ENCODE measurements at places on chromosomes 7 and 10.

GRCh38 chr10:5291501-5292195, 73.1 kb upstream of the UCN3 start:
- no peak for DNase-seq

DNA sequence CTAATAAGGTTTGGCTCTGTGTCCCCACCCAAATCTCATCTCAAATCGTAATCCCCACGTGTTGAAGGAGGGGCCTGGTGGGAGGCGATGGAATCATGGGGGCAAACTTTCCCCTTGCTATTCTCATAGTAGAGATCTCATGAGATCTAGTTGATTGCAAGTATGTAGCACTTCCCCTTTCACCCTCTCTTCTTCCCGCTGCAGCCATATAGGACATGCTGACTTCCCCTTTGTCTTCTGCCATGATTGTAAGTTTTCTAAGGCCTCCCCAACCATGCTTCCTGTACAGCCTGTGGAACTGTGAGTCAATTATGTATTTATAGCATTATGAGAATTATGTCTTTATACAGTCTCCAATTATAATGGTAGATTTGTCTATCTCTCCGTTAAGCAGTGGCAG, 594.5 kb downstream of the ACTR3B start:
- DNase-seq = no peak

GRCh38 chr10:13311177-13311575, 11.3 kb upstream of the PHYH start:
- DNase-seq = no peak

GRCh38 chr7:12929476-12930140, 242.2 kb downstream of the ARL4A start:
- no peak for DNase-seq

DNA sequence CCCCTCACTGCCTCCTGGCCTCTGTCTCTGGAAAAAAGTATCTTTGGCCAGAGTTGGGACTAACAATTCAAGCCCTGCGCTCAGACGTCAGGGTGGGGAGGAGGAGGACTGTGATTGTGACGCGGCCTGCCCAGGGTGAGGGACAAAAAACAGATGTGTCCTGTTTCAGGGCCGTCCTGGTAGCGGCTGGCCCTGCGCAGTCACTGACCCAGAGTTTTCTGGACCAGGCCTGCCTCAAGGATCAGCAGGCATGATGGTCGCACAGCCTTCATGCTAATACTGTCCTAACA, 110.1 kb downstream of the CYTH3 start:
- DNase-seq = no peak

DNA sequence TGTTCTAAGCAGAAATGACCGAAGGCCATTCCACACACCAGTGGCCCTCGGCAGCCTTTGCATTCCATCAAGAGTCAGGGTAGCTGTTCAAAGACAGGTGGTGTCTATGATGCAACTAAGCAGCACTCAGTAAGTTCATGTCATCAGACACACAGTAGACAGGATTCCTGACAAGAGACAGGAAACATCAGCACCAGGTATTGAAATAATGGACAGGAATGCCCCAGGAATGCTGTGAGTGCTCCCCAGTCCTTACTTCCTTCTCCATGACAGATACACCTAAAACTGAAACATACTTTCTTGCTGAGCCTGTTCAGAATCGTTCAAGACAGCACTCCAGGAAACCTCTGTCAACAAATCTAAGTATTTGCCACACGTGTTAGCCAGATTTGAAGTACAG, 204.4 kb downstream of the TPST1 start:
- DNase-seq = no peak

- DNase-seq = no peak
Measured at GRCh38 chr7:101681170-101682007, 52.3 kb upstream of the MYL10 start.

DNA sequence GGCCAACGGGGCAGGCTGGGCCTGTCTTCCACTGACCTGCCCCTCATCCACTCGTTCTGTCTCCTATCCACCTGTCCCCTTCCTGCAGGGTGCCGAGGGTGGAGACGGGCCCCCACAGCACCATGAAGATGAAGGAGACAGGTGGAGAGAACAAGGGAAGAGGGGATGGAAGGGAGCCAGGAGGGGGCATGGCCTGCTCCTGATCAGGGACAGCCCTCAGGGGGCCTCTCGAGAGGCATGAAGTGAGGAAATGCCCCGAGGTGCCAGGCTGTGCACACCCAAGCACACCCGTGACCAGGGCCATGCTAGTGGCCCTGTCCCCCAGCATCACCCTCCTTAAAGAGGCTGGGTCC, 111.2 kb downstream of the ZMIZ1 start:
- DNase-seq = no peak

DNA sequence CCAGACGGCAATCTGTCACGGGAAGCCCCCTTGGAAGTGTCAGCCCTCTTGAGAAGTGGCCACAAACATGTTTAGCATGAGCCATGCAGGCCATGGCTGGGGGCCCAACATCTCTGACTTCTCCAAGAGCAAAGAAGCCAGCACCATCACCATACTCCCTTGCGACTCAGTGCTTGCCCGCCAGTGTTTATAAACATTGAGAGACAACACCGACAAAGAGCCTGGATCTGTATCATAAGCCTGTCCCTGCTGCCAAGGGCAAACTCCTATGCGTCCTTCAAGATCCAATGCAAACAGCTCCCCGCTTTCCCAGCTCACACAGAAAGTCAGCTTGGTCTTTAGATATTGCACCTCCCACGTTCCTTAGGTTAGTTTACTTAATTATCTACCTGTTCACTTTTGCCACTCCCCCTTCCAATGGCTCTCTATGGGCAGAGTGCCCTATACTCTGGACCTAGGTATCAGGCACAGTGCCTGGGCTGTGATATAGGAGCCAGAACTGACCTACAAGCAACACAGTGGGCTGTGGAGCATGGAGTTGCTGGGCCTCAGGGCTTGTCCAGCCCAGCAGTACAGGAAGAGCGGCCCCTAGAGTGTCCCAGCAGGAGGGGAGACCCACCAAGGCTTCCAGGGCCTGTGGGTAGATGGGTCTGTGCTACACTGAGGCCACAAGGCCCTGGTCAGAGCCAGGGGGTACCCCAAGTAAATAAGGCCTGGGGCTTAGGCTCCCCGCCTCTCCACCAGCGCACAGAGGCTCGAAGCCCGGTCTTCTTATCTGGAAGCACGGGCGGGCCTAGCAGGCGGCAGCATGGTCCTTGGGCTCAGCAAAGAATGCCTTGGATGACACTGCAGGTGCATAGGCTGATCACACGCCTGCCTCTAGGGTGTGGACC, 37.7 kb downstream of the CAMK2B start:
- DNase-seq = no peak

GRCh38 chr7:98126311-98127142, 19.9 kb downstream of the LMTK2 start:
- no peak for DNase-seq

DNA sequence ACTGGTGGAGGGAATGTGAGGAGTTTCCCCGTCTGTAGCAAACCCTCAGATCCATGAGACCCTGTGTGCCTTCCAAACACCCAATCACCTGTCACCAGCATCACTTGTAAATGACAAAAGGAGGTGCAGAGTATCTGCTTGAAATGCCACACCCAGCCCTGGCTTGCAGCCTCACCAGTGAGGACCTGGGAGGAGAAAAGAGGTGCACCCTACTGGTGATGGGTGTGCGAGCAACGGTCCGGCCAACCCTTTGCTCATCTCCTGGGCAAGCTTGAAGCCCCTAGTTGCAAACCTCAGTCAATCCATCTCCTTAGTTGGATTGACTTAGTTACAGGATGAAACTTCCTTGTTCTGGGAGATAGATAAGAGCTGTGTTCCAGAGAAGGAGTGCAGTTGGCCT, 62.4 kb upstream of the WAPL start:
- no peak for DNase-seq

DNA sequence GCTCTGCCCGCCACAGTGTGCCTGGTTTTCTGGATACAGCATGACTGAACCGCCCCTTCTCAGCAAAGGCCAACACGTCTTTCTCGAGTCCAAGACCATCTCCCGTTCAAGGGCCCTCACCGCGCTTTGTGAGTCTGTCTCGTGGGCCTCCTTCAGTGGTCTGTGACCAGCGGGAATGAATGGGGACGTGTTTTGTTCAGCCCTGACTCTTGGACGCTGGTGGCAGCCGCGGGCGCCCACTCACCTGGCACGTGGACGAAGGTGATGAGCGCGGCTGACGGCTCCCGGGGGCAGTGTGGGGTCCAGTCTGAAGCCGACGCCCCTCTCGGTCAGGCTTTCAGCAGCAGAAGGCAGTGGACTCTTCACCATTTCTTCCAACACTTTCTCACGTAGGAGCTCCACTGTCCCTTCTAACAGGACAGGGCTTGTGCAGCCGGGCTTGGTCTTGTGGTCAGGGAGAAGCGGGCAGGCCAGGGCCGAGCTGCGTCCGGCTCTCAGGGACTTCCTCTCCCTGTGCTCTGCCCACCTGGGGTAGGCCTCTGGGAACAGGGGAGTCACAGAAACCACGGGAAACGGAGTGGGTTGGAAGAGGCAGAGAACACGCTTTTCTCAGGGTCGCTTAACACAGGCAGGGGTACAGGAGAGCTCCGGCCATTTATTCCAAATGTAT, 30.4 kb downstream of the AMZ1 start:
- no peak for DNase-seq

GRCh38 chr7:138001529-138002095, at the start of gene CREB3L2:
CREB3L2 (minus strand) TSS chr7:138002086; CDS start chr7:138001705, 381 bp downstream.
- no peak for DNase-seq

GRCh38 chr7:8190119-8190895, 71.7 kb downstream of the ICA1 start:
- peak; percentile 70 for DNase-seq

GRCh38 chr7:5696346-5697110, 84.9 kb downstream of the RNF216 start:
- no peak for DNase-seq

DNA sequence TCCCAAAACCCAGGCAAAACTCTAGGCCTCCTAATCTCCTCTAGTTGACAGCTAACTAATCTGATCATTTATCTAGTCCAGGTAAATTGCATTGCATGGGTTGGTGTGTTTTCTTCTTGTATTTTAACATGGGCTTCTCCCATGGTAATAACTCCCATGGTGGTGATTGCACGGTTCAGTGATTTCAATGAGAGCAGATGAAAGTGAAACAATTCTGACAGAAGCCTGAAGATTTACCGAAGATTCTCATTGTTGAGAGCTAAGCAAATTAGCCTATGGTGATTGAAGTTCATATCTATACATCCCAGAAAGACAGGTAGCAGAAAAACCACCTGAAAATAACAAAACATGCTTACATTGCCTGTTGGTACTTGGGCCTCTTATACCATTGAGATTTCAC, 26.6 kb upstream of the LIPN start:
- DNase-seq = no peak

DNA sequence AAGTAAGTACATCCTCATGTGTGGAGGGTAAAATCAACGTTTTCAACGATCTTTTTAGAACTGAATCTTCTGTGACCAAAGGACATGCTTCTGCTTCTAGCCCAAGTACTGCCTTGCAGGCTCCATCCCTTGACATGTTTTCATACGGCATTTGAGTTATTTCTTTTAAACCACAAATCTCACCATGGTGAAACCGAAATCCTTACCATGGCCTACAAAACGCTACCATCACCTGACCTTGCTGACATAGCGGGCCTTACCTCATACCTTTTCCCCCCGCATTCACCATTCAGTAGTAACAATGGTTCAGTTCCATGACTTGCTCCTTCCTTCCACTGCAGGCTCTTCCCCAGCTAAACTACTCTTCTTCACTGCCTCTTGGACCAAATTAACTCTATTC, 3.5 kb downstream of the RNF216 start:
- DNase-seq = no peak

- DNase-seq = no peak
Measured at GRCh38 chr10:42836771-42837468, 54.3 kb downstream of the BMS1 start.

GRCh38 chr7:128831994-128832879, 2.0 kb downstream of the FLNC start:
- DNase-seq = no peak

DNA sequence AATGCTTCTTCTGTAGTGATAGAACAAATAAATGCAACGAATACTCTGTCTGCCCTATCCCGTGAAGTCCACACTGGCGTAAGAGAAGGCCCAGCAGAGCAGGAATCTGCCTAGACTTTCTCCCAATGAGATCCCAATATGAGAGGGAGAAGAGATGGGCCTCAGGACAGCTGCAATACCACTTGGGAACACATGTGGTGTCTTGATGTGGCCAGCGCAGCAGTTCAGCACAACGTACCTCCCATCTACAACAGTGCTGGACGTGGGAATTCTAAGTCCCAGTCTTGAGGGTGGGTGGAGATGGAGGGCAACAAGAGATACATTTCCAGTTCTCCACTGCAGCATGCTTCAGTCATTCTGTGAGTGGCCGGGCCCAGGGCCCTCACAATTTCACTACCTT, 45.8 kb downstream of the FIGNL1 start:
- DNase-seq = no peak

DNA sequence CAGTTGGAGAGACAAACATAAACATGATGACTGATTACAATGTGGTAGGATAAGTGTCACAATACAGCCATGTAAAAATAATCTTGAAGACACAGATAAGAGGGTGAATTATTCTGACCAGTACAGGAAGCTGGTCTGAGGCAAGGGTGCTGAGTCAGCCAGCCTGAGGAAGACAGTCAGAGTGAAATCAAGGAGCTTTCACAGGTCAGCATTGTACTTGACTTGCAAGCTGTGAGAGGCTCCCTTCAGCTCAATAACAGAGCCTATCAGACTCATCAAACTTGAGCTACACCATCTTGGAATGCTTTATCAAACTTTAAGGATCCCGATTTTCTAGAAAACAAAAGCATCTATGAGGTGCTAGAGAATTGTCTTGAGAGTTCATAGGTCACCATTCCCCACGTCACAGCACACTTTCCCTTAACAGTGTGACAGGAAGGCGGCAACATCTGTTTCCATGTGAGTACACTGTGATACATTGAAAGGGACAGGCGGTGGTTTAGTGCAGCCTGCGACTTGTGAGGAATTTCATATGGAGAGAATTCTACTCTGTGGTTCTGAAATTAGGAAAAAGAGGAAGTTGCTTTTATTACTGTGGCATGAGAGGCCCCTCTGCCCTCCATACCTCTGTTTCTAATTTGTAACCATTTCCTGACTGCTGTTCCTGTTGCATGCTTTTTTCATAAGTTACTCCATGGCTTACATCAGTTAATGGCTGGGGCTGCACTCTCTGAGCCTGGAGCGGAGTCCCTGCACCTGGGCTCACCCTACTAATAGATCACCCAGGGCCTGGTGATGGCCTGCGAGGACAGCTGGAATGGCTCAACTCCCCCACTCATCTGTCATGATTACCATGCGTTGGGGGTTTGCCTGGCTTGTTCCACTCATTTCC, 417.1 kb downstream of the SUGCT start:
- DNase-seq = no peak

GRCh38 chr7:143987513-143987912, 12.6 kb upstream of the OR6B1 start:
- no peak for DNase-seq

- DNase-seq = no peak
Measured at GRCh38 chr7:76269895-76270294, 32.6 kb upstream of the HSPB1 start.

DNA sequence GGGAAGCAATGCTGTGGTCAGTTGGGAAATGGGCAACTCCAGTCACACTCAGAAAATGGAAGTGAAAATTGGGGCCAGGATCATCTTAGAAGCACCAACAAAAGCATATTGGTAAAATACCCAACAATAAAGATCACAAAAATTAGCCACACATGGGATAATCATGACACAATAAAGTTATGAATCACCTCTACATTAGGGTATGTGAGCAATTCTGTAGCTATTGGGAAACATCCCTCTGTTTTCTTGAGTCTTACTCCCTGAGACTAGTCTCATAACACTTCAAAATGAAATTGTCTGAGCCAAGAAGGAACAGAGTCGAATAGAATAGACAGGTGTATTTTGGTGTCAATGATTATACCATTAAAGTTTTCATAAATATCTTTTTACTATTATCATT, 178.3 kb downstream of the DYNC1I1 start:
- DNase-seq = no peak

Data from cerebellum (tissue), 4 donors.